Activated CD4-positive, alpha-beta T cell treated with anti-CD3 and anti-CD28 coated beads for 36 hours (primary cell): ENCODE measurements at places on chromosomes 7 and 10.

DNA sequence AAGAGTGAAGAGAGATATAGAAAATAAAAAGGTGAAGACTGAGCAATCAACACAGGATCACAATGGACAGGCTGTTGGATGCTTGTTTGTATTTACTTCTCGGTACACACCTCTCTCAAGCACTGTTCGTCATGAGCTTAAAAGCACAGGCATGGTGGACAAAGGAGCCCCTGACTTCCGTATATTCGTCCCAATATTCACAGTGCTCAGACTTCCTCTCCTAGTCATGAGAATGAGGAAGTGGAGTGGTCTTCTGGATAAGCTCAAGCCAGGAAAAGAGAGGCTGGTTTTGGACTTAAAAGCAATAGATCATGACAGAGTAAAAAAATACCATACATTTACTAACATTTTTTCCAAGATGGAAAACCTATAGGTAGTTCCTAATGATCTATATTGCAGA lies 172.5 kb downstream of the SORCS1 start:
- DNase-seq = no peak

DNA sequence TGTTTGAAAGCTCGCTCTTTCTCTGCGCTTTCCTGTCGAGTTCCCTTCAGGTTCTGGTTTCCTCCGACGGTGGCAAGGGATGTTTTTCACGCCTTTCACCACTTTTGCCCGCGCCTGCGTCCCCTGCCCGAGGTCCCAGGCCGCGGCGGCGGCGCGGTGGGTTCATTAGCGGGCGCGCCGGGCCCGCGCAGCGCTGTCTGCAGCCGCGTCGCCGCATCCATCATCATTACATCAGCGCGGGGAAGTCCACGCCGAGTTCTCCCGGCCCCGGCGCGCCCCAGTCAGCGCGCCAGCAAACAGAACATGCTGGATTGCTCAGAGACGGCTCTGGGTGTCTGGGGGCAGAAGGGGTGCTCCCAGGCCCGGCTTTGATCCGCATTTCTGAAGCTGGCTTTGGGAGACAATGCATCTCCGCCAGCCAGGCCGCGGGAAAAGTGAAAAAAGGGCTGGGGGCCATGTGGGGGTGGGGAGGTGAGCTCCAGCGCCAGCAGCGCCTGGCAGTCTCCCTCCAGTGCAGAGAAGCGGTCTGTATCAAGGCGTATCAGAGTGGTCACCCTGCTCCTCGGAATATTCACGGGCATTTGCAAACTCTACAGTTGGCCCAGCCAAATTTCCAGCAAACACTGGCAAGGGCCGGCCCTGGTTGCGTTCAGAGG lies 8.9 kb downstream of the GLI3 start:
- DNase-seq = peak; percentile 68

- no peak for DNase-seq
Measured at GRCh38 chr7:95342642-95343307, 18.4 kb upstream of the PON1 start.

GRCh38 chr10:71067098-71067740 lies 145.2 kb upstream of the UNC5B start:
- DNase-seq = no peak

GRCh38 chr7:2811476-2812113 lies 32.5 kb downstream of the GNA12 start:
- DNase-seq = no peak

- DNase-seq = no peak
Measured at GRCh38 chr10:103580430-103580829, 86.9 kb downstream of the NEURL1 start.

- DNase-seq = no peak
Measured at GRCh38 chr10:58661336-58661735, 148.7 kb downstream of the BICC1 start.

GRCh38 chr7:148584154-148584827 lies 6.3 kb upstream of the C7orf33 start:
- DNase-seq = peak; percentile 43
